ENCODE measurements at places on chromosomes 3 and 15. TPM values are rescaled to one million over a fixed set of nuclear protein-coding genes. Genes with fewer than 3 reads are reported as not detected.

The TIGIT gene
- 12.9 TPM for total RNA-seq

The FAM3D gene
- not detected for total RNA-seq

The KLHL25 gene
- 2.9 TPM for total RNA-seq

The SI gene
- total RNA-seq = not detected

DNA sequence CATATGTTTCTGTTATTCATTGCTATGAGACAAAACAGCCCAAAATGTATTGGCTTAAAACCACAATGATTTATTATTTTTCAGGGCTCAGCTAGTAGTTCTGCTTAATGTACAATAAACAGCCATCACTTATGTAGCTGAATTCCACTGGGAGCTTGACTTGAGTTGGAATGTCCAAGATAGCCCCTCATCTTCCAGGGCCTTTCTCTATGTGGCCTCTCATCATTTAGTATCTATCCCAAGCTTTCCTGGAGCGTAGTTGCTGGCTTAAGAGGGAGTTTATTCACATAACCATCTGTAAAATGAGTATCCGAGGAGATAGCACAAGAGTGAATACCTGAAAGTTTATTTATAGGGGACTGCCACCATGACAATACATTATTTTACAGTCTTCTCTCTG, 176.8 kb downstream of the EPHA6 start:
- H3K27ac ChIP-seq = no peak overlapping the region
- H3K4me1 ChIP-seq = no peaks in the 10 kb centered on the region
- no peak overlapping the region for H3K4me3 ChIP-seq
- no peaks in the 10 kb centered on the region for H3K27me3 ChIP-seq

DNA sequence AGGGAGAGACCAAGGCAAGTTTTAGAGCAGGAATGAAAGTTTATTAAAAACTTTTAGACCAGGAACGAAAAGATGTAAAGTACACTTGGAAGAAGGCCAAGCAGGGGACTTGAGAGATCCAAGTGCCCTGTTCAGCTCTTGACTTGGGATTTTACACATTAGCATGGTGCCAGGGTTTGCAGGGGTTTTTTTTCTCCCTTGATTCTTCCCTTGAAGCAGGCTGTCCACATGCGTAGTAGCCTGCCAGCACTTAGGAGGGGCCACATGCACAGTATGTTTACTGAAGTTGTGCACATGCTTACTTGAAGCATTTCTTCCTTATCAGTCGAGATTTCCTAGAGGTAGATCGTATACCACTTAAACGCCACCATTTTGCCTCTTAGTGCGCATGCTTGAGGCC, 277.5 kb upstream of the AGTR1 start:
- H3K27me3 ChIP-seq = no peaks in the 10 kb centered on the region
- H3K4me1 ChIP-seq = no peaks in the 10 kb centered on the region
- H3K36me3 ChIP-seq = no peaks in the 10 kb centered on the region
- DNase-seq = no peak
- H3K4me3 ChIP-seq = no peak overlapping the region
- H3K27ac ChIP-seq = no peak overlapping the region

DNA sequence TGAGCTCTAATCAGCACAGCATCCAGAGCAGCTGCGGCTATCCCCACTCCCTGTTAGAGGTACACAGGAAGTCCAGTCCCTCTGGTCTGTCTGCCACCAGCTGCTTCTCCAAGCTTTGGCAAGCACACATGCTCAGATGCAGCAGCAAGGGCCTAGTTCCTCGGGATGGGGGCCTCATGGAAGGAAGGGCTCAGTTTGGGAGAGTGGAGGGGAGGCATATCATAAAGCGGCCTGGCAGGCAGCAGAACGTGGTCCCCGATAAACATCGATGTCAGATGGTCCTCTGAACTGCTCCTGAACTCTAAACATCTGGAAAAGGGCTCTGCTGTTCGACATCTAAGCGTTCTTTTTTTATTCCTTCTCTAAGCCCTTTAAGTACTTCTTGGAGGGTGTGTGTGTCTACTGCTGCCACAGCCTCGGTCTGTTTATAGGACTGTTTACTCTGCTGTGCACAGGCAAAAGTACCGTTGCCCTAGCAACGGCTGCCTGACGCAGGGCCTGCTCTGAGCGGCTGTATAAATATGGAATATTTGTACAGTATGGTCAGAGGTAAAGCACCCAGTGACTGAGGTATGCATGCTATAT, 74.6 kb downstream of the PRICKLE2 start:
- H3K4me3 ChIP-seq = no peak overlapping the region
- no peaks in the 10 kb centered on the region for H3K4me1 ChIP-seq
- H3K27ac ChIP-seq = no peak overlapping the region
- peaks cover 8% of the 10 kb centered on the region for H3K27me3 ChIP-seq

- H3K36me3 ChIP-seq = peaks cover 1% of the 10 kb centered on the region
- peaks cover 56% of the 10 kb centered on the region for H3K4me1 ChIP-seq
- no peak for DNase-seq
- H3K4me3 ChIP-seq = peak overlapping the region; percentile 37
- peaks cover 5% of the 10 kb centered on the region for H3K27me3 ChIP-seq
Observed at GRCh38 chr15:50260969-50261496, 4.5 kb downstream of the HDC start.

DNA sequence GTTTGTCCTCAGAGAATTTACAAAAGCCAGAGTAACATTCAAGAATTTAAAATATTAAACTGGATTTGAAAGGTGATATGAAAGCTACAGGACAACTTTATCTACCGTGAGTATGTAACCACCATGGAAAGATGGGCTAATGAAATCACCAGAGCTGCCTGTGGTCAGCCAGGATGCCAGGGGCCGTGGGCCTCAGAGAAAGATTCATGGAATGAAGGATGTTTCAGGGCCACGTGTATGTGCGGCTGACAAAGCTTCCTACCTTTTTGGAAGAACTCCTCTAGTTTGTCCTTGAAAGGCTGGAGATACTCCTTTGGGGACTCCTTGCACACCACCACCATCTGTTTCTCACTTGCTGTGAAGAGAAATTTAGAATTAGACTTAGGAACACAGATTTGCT, 138.9 kb downstream of the GREM1 start:
- no peak overlapping the region for H3K4me3 ChIP-seq
- no peaks in the 10 kb centered on the region for H3K36me3 ChIP-seq
- H3K27ac ChIP-seq = no peak overlapping the region
- DNase-seq = no peak
